ENCODE measurements at places on chromosomes 7 and 10. TPM values are rescaled to one million over a fixed set of nuclear protein-coding genes. Genes with fewer than 3 reads are reported as not detected.

KEL gene
- not detected for total RNA-seq

C10orf62 gene
- not detected for total RNA-seq

KCND2 gene
- 1.3 TPM for total RNA-seq

ATXN7L1 gene
- 11.7 TPM for total RNA-seq

GARIN1A gene
- 1.1 TPM for total RNA-seq

LRRC4 gene
- total RNA-seq, result 0.92 TPM

AKR1C4 gene
- total RNA-seq, result not detected

HTR5A gene
- not detected for total RNA-seq

FZD8 gene
- 12.1 TPM for total RNA-seq

PTN gene
- not detected for total RNA-seq

RPEL1 gene
- not detected for total RNA-seq

ADO gene
- 25.4 TPM for total RNA-seq

NCF1 gene
- total RNA-seq, result 1.3 TPM

NUTM2B gene
- not detected for total RNA-seq

ZNF394 gene
- total RNA-seq, result 48.0 TPM

PNLIPRP1 gene
- total RNA-seq, result not detected

FEZF1 gene
- total RNA-seq, result not detected

NMT2 gene
- total RNA-seq, result 6.1 TPM

NIPSNAP2 gene
- 133 TPM for total RNA-seq

NDUFA5 gene
- total RNA-seq, result 133 TPM

GDF2 gene
- not detected for total RNA-seq

PLEKHA8 gene
- 13.4 TPM for total RNA-seq

C10orf143 gene
- total RNA-seq, result not detected

SPAG6 gene
- not detected for total RNA-seq

DGKB gene
- 0.89 TPM for total RNA-seq

PLAC9 gene
- 37.4 TPM for total RNA-seq

TYW1B gene
- total RNA-seq, result 21.0 TPM

BAIAP2L1 gene
- total RNA-seq, result 53.0 TPM

TAS2R39 gene
- not detected for total RNA-seq

FBXW4 gene
- 39.7 TPM for total RNA-seq

HOXA7 gene
- 1.1 TPM for total RNA-seq

XRCC2 gene
- 0.58 TPM for total RNA-seq

CYP2C19 gene
- total RNA-seq, result 19.7 TPM

SEMA3E gene
- 0.89 TPM for total RNA-seq

SMKR1 gene
- total RNA-seq, result not detected

RNLS gene
- not detected for total RNA-seq

SLC39A12 gene
- total RNA-seq, result not detected

GRID2IP gene
- not detected for total RNA-seq

RAB19 gene
- total RNA-seq, result not detected

All from stomach (tissue), 19 donors.